ENCODE measurements at places on chromosomes 6 and 20. TPM values are rescaled to one million over a fixed set of nuclear protein-coding genes. Genes with fewer than 3 reads are reported as not detected.

Gene TAGAP
- total RNA-seq = not detected

Gene TP53TG5
- not detected for total RNA-seq

Gene C6orf118
- total RNA-seq = not detected

Gene MICAL1
- 53.6 TPM for total RNA-seq

Gene LZTS3
- total RNA-seq = 6.6 TPM

DNA sequence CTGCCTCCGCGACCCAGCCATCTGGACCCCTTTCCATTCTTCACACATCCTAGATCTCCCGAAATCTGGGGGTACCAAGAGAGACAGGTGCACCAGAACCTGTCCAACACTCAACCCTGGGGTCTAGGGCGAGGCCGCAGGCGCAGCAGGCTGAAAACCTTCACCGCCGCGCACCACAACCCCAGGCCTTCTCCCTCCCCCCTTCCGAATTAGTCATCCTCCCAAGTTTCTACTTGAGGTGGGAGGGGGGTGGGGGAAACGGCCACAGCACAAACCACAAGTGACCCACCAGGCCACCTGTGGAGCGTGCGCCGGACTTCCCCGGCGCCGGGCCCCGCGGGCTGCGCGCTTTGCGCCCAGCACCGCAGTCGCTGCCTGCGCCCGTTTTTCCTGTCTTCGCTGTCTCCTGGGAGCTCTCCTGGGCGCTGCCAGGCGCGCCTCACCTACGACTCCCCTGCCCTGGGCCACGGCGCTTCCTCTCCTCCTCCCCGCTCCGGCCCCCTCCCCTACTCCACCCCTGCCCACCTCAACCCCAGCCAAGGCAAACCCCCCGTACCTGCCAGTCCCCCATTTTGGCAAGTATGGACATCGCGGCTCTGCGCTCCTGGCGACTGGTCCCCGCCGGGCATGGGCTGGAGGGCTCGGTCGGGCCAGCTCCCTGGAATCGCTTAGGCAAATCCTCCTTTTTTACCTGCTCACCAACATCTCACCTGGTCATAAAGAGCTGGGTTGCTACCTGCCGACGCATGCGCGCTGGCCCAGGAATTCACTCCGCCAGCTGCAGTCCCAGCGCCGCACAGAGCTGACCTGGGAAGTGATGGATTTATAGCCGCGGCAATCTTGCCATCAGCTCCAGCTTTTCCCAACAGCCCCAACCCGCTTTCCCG lies 4.2 kb upstream of the TFAP2A start:
- H3K4me3 ChIP-seq = peak overlapping the region; percentile 66
- peaks cover 11% of the 10 kb centered on the region for H3K27me3 ChIP-seq
- no peak overlapping the region for H3K27ac ChIP-seq
- H3K36me3 ChIP-seq = no peaks in the 10 kb centered on the region

GRCh38 chr20:37421060-37421905 lies 75.3 kb downstream of the SRC start:
- DNase-seq = no peak
- peaks cover 39% of the 10 kb centered on the region for H3K27me3 ChIP-seq
- H3K4me1 ChIP-seq = peaks cover 8% of the 10 kb centered on the region
- H3K36me3 ChIP-seq = no peaks in the 10 kb centered on the region
- H3K4me3 ChIP-seq = no peak overlapping the region

GRCh38 chr20:48482790-48483189 lies 345.0 kb downstream of the PREX1 start:
- H3K27ac ChIP-seq = no peak overlapping the region
- H3K27me3 ChIP-seq = peaks cover 65% of the 10 kb centered on the region
- H3K36me3 ChIP-seq = no peaks in the 10 kb centered on the region
- H3K4me3 ChIP-seq = no peak overlapping the region
- H3K4me1 ChIP-seq = no peaks in the 10 kb centered on the region

GRCh38 chr20:40390654-40391053 lies 298.4 kb downstream of the MAFB start:
- DNase-seq = no peak
- no peak overlapping the region for H3K4me3 ChIP-seq
- H3K36me3 ChIP-seq = no peaks in the 10 kb centered on the region
- H3K27ac ChIP-seq = no peak overlapping the region
- H3K27me3 ChIP-seq = peaks cover 19% of the 10 kb centered on the region
- H3K4me1 ChIP-seq = no peaks in the 10 kb centered on the region

DNA sequence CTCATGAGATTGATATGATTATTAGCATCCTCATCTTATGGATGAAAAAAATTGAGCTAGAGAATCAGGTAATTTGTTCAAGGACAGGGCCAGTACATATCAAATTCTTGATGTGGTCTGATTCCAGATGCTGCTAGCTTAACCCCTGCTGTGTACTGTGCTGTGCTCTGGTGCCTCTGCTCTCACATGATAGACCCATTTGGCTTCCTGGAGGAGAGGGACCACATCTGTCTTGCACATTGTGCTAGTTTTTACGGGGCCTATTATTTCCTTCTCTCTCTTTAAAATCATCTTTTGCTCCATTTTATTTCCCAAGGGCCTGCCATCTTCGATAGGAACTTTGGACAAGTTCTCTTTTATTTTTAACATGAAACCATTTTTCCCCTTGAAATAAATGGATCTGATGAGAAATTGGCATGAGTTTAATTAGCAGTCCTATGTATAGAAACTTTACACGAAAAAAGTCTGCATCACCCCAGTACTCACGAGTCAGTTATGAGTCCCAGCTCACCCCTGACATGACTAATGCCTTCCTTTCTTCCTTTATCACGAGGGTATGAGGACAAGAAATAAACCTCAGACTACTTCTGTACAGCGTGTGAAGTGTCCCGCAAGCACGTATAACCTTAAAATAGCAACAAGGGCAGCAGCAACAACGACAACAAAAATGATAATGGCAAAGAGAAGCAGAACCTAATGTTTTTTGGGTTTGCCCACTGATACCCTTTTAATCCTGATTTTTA lies 26.5 kb downstream of the CD109 start:
- H3K4me3 ChIP-seq = no peak overlapping the region
- H3K4me1 ChIP-seq = peaks cover 11% of the 10 kb centered on the region
- peak overlapping the region; percentile 42 for H3K27ac ChIP-seq
- H3K27me3 ChIP-seq = no peaks in the 10 kb centered on the region

DNA sequence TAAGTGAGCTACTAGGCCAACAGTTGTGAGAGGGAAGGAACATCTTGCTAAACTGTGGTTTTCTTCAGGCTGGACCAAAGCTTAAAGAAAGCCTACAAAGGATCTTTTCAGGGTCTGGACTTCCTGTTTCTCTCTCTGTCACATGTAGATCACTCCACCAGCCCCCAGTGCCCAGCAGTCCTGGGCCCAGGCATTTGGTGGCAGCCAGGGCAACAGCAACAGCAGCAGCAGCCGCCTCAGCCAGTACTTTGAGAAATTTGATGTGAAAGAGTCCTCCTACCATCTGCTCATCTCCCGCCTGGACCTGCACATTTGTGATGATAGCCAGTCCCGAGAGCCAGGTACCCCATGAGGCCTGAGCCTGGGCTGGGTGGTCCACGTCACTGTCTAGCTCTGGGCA lies 44.1 kb downstream of the BLTP3A start:
- no peaks in the 10 kb centered on the region for H3K27me3 ChIP-seq
- no peak for DNase-seq
- peaks cover 35% of the 10 kb centered on the region for H3K36me3 ChIP-seq
- no peaks in the 10 kb centered on the region for H3K4me1 ChIP-seq
- no peak overlapping the region for H3K4me3 ChIP-seq
- no peak overlapping the region for H3K27ac ChIP-seq

DNA sequence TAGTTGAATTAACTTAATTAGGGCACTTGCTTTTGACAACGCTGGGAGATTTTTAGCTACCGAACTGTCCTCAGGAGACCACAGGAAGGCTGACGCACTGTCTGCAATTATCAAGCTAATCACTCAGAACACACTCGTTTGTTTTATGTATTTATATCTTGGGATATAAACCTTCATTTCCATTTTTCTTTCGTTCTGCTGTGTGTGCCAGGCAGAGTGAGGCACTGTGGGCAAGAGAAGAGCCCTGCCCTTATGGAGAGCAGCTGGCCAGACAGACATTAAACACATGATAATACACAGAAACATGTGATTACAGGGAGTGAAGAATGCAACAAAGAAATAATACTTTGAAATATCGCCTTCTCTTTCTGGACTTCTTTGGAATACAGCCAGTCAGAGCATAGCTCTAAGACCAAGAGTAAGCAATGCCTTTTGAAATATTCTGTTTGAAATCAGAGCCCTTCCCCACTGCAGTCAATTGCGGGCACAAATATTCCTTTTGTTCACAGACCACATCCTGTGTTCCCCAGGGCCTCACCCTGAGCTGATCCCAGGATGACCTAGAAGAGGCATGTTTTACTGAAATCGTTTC lies 96.8 kb downstream of the ANKRD60 start:
- H3K4me1 ChIP-seq = peaks cover 44% of the 10 kb centered on the region
- no peak for DNase-seq
- H3K4me3 ChIP-seq = peak overlapping the region; percentile 38
- H3K27me3 ChIP-seq = peaks cover 38% of the 10 kb centered on the region

DNA sequence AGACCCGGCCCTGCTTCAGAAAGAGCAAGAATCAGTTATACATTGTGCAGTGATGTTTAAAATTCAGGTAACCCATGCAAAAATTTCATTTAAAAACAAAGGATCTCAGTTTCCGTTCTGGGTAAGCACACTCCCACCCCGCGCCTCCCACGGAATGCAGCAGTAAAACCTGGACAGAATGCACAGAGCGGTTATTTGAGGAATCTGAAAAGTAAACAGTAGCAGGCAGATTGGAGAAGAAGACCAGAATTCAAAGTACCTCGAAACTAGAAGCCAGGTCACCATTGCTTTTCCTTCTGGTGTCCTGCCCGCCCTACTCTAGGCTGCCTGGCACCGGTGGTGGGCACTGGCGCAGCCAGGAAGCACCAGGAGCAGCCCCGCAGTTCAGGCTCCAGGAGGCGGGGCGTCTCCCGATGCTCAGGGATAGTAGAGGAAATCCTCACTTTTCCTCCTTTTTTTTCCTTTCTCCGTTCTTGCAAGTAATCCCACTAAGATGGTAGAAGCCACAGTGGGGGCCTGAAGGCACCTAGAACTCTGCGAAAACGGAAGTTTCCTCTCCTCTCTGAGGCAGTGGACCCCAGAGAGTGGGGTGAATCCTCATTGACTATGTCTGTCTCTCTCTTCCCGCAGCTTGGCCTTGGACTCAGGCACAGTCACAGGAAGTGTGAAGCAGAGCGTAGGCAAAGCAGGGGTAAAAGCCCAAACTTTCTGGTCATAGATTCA lies 28.3 kb downstream of the METTL24 start:
- peaks cover 18% of the 10 kb centered on the region for H3K4me1 ChIP-seq
- no peaks in the 10 kb centered on the region for H3K36me3 ChIP-seq
- DNase-seq = no peak
- H3K27ac ChIP-seq = no peak overlapping the region
- no peaks in the 10 kb centered on the region for H3K27me3 ChIP-seq

DNA sequence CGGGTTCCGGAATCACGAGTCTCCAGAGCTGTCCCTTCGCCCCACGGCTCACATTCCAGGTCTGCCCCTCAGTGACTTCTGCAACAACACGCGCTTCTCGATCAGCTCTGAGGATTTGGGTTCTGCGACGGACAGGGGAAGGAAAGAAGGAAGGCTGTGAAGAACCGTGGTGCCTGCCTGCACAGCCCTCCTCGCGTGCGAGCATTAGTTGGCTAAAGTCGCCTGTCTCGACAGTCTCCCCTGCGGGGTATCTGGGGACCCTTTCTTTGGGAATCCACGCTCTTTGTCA lies 23.1 kb downstream of the VPS52 start:
- DNase-seq = no peak
- H3K27me3 ChIP-seq = peaks cover 2% of the 10 kb centered on the region

DNA sequence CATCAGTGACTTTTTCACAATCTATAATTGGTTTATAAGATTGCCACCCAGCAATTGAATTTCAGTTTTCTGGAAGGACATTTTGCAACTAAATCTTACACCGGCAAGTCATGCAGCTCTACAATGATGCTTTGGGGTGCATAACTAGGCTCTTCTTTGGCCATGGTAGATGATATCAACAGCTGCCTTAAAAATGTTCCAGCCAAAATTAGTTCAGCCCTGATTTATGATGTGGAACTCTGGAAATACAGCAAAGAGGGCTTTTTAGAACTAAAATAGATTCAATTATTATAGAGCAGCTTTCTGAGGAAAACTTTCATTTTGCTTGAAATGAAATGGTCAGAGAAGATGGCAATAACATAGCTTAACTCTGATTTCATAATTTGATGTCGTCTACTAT lies 18.4 kb upstream of the MCM9 start:
- no peaks in the 10 kb centered on the region for H3K27me3 ChIP-seq
- H3K36me3 ChIP-seq = no peaks in the 10 kb centered on the region
- no peak overlapping the region for H3K4me3 ChIP-seq
- H3K27ac ChIP-seq = no peak overlapping the region
- H3K4me1 ChIP-seq = no peaks in the 10 kb centered on the region

- peaks cover 8% of the 10 kb centered on the region for H3K4me1 ChIP-seq
- H3K27ac ChIP-seq = no peak overlapping the region
- peaks cover 46% of the 10 kb centered on the region for H3K27me3 ChIP-seq
- H3K4me3 ChIP-seq = no peak overlapping the region
- H3K36me3 ChIP-seq = no peaks in the 10 kb centered on the region
Observed at GRCh38 chr6:32254761-32255198, 30.9 kb upstream of the NOTCH4 start.

GRCh38 chr6:132210886-132211563 lies 190.2 kb downstream of the MOXD1 start:
- H3K27me3 ChIP-seq = no peaks in the 10 kb centered on the region
- H3K4me1 ChIP-seq = no peaks in the 10 kb centered on the region
- no peaks in the 10 kb centered on the region for H3K36me3 ChIP-seq
- DNase-seq = no peak
- H3K4me3 ChIP-seq = no peak overlapping the region
- H3K27ac ChIP-seq = no peak overlapping the region

DNA sequence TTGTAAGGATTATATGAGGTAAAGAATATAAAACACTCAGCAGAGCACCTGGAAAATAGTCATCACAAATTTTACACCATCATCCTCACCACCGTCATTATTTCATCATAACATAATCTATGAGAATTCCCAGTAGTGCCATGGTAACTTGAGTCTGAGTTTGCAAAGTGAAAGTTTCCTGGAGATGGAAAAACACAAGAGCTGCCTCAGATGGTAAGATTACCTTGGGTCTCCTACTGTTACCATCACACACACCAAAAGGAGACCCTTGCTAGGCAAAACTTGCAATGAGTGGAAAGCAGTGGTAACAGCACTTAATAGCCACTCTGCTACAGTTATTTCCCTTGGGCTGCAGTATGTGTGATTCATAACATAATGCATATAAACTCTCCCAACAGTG lies 589.8 kb downstream of the RNF144B start:
- no peaks in the 10 kb centered on the region for H3K36me3 ChIP-seq
- no peaks in the 10 kb centered on the region for H3K27me3 ChIP-seq
- H3K27ac ChIP-seq = no peak overlapping the region
- DNase-seq = no peak
- no peak overlapping the region for H3K4me3 ChIP-seq

DNA sequence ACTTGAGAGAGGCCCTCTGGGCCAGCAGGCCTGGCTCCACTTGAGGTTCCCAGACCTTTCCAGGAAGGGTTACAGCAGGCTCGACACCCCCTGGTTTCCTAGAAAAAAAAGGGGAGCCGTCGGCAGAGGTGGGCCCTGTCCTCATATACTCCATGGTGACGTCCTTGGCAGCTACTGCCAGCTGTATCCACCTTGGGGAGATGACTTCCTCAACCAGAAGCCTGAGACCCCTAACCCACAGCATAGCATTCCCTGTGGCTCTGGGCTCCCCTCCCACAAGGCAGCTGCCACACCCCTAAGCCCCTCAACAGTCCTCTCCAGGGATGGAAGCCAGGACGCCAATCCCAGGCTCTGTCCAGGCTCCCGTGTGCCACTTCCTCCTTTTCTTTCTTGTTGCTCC lies 294.8 kb downstream of the CDC5L start:
- H3K4me3 ChIP-seq = no peak overlapping the region
- no peak overlapping the region for H3K27ac ChIP-seq
- H3K36me3 ChIP-seq = peaks cover 8% of the 10 kb centered on the region

- H3K36me3 ChIP-seq = no peaks in the 10 kb centered on the region
- H3K27me3 ChIP-seq = peaks cover 6% of the 10 kb centered on the region
- no peak overlapping the region for H3K4me3 ChIP-seq
- H3K27ac ChIP-seq = no peak overlapping the region
- H3K4me1 ChIP-seq = no peaks in the 10 kb centered on the region
- DNase-seq = no peak
Observed at GRCh38 chr6:160188773-160189172, 67.2 kb downstream of the SLC22A1 start.

Data from osteocyte (in vitro differentiated cells).